Cardiac septum (tissue), 1 donor: ENCODE measurements at places on chromosomes 5 and 9. TPM values are rescaled to one million over a fixed set of nuclear protein-coding genes. Genes with fewer than 3 reads are reported as not detected.

GRCh38 chr9:121742923-121743322 lies 91.5 kb downstream of the DAB2IP start:
- no peak for DNase-seq

The LOX gene
- total RNA-seq, result 6.8 TPM

DNA sequence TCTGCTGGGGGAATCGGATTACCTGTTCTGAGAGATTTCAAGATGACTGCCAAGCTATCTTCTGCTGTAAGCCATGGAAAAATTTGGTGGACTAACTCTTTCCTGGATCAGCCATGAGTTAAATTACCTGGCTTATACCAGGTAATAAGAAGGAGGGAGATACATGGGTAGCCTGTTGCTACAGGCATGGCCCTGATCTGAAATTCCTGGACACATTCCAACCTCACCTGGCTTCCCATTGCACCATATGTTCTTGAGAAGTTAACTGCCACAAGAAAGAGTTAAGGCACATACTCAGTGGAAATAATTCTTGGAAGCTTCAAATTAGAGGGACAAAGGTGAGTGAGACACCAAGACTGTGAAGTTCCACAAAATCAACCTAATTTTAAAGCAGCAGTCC lies 371.3 kb downstream of the ACTL7B start:
- DNase-seq, result no peak

- no peak for DNase-seq
Observed at GRCh38 chr5:124126504-124127217, 614.7 kb downstream of the CSNK1G3 start.

The OR1J2 gene
- total RNA-seq, result not detected

- DNase-seq, result no peak
Observed at GRCh38 chr5:100430268-100431195, 104.6 kb upstream of the FAM174A start.

DNA sequence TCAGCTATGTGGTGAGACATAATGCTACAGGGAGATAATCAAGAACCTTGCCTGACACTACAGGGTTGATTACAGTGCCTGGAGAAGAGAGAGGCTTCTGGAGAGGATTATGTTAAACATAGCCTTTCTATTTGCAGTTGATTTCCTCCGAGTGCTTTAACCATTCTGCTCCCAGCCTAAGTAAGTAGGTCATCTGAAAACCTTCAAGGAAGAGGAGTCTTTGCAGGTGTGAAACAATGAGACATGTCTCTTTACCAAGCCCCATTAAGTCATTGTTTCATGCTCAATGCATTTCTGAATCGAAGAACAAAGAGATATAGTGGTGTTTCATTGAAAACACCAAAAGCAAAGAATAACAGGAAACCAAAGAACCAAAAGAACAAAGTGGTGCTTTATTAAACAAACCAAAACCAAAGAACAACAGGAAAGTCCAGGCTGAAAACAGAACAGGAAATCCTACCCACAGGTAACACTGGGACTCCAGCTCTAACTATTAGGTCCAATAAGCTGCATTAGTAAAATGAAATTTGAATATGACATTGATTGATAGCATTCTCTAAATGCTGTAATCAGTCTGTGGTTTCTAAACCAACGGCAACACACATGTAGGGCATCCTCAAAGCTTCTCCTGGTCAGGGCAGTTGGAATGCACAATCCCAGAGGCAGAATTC lies 113.3 kb upstream of the SPATA31D4 start:
- DNase-seq, result no peak

The CSF1R gene
- total RNA-seq, result 11.9 TPM

The IRGM gene
- not detected for total RNA-seq

The SLC34A1 gene
- total RNA-seq, result not detected

GRCh38 chr5:147400881-147401280 lies 109.0 kb downstream of the DPYSL3 start:
- no peak for DNase-seq

The DRD1 gene
- total RNA-seq, result 0.05 TPM

- no peak for DNase-seq
Observed at GRCh38 chr5:89309268-89309667, 426.3 kb upstream of the MEF2C start.

The RASGEF1C gene
- total RNA-seq, result 0.40 TPM

The PRELID2 gene
- 10.5 TPM for total RNA-seq

DNA sequence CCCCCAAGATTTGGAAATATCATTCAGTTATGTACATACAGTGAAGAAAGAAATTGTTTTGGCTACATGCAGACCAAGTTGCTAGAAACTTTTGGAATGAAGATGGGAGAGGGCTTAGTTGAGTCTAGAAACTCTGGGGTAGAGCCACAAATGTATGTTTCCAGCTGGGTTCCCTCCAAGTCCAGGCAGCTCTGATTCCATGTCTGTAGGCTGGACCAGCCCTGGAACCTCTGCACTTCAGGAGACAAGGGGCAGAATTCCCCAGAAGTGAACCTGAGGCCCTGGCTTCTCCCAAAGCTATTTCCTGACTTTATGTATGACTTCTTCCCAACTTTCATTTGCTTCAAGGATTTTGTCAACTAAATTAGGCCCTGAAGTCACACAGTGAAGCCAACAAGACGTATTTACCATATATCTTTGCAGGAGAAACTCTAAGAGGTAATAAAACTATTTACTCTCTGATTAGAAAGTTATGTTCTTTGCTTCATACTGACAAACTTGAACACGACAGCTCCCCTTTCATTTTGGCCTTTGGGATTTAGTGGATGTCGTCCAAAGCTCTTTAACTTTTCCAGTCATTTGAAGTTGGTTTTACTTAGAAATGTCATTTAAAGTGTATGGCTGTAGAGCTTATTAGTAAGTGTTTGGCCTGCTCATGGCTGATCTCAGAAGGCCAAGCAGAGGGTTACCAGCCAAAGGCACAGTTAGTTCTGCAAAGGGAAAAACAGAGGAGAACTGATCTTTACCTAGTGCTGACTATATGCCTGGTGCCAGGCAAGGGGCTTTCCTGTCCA lies 152.0 kb upstream of the SLC28A3 start:
- DNase-seq, result no peak

The SARDH gene
- total RNA-seq, result 1.3 TPM

The ARAP3 gene
- total RNA-seq, result 22.9 TPM

DNA sequence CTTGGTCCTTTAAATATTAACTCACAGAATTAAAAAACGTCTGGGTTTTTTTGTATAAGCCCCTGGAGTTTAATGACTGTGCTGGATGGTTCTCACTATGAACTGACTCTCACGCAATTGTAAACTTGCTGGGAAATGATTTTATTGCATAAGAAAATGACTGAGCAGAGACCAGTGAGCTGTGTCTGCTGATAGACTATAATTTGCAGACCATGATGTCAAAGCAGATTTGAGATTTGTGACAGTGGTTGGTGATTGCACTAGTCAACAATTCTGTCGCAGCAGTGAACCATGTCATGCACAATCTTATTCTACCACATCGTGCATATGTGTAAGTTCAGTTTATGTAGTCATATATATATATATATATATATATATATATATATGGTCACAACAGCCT lies 85.7 kb upstream of the C9orf72 start:
- no peak for DNase-seq

DNA sequence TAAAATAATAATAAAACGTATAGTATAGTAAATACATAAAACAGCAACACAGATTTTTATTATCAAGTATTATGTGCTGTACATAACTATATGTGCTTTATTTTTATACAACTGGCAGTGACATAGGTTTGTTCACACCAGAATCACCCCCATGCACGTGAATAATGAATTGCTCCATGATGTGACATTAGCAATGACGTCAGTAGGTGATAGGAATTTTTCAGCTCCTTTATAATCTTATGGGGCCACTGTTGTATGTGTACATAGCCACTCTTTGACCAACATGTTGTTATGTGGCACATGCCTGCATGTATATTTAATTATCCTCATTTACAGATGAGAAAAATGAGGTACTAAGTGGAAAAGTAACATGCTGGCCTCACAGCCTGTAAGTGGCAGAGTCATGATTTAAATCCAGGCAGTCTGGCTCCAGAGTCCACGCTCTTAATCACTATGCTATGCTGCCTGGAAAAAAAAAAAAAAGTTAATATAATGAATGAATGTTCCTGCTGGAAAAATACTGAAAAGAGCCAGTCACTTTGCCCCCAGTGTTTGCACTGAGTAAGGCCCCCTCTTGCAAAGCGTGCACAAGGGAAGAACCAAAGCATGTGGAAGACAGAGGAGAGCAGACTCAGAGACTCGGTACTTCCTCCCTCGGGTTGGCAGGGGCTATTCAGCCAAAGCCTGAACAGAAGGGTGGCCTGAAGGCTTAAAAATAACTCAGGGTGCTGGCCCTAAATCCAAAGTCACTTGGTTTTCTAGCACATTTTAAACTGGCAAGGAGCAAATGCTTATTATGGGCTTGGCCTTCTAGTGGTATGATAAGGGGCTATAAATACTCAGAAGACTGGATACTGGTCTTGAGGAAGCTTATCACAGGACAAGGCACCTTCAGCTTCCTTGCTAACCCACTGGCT lies 206.8 kb downstream of the GLIS3 start:
- DNase-seq, result no peak

The OBP2B gene
- total RNA-seq, result not detected
